ENCODE measurements at places on chromosomes 2 and 18.
A peak's percentile ranks its signal among the peaks of the same experiment; 100 is the strongest.

GRCh38 chr2:140011287-140011686, 1231.1 kb upstream of the NXPH2 start:
- no peak for DNase-seq

- DNase-seq, result no peak
Measured at GRCh38 chr2:19158211-19158610, 200.2 kb downstream of the OSR1 start.

GRCh38 chr2:67130531-67131256, 266.4 kb upstream of the ETAA1 start:
- DNase-seq, result no peak

DNA sequence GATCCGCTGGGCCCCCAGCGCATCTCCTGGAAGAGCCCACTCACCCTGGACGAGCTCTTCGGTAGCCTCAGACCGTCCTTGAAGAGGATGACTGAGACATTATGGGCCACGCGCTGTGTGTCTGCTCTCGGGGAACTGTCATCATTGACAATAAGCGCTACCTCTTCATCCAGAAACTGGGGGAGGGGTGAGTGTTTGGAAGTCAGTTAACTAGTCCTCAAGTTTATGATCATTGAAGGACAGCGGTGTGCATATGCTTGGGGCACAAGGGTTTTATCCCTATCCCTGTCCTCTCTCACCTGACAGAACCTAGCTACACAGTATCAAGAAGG, 586 bp downstream of the STK16 start:
- no peak for DNase-seq

DNA sequence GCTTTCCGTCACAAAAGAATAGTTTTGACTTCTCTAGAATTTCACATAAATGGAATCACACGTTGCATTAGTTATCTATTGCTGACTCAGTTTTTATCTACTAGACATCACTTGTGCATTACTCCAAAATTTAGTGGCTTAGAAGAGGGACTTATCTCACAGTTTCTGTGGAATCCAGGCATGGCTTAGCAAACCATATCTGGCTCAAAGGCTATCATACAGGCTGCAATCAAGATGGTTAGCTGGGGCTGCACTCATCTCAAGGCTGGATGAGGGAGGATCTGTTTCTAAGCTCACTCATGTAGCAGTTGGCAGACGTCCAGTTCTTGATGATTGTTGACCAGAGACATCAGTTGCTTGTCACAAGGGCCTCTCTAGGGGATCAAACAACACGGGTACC, 6.6 kb upstream of the DSC3 start:
- DNase-seq, result no peak

DNA sequence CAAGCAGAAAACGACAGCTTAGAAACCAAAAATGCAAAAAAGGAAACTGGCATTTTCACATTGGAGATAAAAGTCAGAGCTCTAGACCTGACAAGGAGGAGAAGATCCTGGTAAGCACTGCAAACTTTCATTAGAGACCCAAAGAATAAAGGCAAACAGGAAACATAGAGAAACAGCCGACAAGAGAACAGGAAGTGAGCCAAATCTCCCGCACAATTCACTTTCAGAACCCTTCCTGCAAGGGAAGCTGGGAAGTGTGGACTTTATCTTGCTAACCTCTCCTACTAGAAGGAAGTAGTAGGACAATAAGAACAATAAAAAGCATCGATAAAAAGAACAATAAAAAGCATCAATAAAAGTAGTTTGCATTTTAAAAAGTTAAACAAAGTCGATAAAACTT, 417.8 kb upstream of the SPHKAP start:
- DNase-seq, result no peak

DNA sequence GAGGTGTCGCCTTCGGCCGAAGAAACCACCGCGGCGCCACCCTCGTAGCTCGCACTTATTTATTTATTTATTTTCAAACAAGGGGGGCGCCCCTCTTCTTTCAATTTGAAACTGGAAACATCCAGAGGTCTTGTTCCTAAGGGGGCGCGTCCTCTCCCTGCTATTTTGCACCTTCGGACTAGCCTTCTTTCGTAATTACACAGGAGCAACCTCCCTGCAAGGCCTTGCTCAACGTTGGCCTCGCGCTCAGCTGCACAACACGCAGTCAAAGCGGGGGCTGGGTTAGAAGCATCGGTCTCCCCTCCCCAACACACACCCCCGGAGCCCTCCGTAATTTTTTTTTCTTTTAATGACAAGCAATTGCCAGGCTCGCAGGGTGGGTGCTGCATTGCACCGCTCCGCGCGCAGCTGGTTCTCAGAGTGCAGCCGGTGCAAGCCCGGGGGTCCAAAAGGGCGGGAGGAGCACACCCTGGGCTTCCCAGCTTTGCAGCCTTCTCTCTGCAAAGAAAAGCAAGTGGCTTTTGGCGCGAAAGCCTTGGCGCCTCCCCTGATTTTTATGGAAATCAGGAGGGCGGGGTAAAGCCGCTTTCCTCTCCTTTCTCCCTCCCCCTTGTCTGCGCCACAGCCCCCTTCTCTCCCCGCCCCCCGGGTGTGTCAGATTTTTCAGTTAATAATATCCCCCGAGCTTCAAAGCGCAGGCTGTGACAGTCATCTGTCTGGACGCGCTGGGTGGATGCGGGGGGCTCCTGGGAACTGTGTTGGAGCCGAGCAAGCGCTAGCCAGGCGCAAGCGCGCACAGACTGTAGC, at the start of gene MYCN:
Gene MYCN (plus strand): TSS at position 697 of the 807 bp plus-strand sequence. CDS start 1,515 bp downstream, outside the sequence.
- DNase-seq, result peak; percentile 92

DNA sequence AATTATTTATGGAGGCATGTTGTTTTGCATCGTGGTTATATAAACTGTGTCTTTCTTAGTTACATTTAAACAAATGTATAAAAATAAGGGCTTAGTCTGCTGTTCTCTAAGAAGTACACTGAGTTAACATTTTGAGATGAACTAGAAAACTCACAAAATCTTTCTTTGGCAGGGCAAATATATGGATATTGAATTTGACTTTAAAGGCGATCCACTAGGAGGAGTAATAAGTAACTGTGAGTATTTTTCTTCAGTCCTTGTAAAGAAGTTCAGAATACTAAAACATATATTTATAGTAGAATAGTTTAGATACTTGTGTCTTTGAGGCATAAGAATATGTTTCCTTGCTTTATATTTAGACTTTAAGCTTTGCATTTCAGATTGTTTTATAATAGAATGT, 104.8 kb downstream of the MYO1B start:
- no peak for DNase-seq

GRCh38 chr2:44016282-44016681, 20.5 kb upstream of the LRPPRC start:
- DNase-seq, result peak; percentile 51

DNA sequence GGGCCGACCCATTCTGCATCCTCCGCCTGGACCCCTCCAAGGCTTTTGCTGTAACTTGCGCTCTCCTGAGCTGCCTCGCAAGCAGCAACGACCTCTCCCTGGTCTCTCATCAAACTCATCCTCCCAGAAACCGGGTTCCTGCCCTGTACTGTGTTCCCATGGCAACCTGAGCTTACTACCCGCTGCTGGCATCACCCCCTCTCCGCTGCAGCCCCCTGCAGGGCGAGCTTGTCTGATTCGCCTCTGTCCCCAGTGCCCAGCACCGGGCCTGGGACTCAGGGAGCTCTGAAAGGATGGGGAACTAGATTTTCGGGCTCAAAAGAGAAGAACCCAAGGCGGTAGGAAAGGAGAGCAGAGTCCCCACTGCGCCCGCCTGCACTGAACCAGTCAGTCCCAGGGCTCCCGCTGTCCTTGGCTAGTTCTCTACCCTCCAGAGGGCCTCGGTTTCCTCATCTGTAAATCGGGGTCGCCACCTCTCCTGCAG, 463 bp downstream of the HS1BP3 start:
- DNase-seq, result peak; percentile 88

DNA sequence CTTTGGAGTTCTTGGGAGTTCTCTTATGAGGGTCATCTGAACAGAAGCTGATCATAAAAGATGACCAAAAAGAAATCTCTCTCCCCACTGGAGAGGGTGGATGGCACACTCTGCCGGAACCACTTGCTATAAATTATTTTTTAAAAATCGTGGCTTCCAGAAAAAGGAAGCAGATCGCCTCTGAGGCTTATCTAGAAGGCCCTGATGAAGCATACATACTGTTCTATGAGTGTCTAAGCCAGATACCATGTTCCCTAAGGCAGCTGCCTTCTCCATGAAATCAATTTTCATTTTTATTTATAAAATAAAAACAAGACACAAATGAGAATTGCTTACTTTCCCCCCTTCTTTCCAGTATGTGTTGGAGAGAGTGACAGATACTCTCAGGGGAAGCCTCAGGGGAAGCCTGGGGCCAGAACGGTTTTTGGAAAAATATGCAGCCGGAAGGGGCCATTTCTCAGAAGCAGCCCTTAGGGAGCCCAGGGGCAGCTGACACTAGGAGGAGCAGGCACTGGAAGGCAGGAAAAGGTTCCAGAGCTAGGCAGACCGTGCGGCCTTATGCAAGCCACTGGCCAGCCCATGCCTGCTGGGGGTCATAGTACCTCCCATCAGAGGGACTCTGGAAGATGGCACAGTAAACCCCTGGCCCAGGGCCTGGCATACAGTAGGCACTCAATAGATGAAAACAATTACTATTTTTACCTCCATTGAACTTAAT, 130.6 kb downstream of the CABLES1 start:
- no peak for DNase-seq

- DNase-seq, result no peak
Measured at GRCh38 chr2:23661276-23662050, 265.5 kb downstream of the ATAD2B start.

- no peak for DNase-seq
Measured at GRCh38 chr2:168926621-168927386, 25.7 kb downstream of the G6PC2 start.

GRCh38 chr2:235614176-235614860, 120.5 kb downstream of the AGAP1 start:
- no peak for DNase-seq

GRCh38 chr2:29123617-29124349, 8.6 kb downstream of the CLIP4 start:
- DNase-seq, result no peak

- no peak for DNase-seq
Measured at GRCh38 chr18:35029770-35030169, 11.4 kb upstream of the MAPRE2 start.

DNA sequence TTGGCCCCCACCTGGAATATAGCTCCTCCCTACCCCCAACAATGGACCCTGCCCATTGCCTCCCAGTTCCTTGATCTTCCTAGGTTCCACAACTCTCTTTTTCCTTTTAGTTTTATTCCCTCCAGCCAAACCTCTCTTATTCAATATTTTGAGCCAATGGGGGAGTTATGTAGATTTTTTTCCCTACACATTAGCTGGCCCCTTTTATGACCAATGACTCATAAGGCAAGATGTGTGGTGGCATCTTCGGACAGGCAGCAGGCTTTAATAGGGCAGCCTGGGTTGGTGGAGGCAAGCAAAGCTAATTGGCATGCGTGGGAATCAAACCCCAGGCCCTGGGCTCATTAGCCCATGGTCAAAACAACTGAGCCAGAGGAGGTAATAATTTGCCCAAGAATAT, 9.2 kb downstream of the GRP start:
- DNase-seq, result no peak

DNA sequence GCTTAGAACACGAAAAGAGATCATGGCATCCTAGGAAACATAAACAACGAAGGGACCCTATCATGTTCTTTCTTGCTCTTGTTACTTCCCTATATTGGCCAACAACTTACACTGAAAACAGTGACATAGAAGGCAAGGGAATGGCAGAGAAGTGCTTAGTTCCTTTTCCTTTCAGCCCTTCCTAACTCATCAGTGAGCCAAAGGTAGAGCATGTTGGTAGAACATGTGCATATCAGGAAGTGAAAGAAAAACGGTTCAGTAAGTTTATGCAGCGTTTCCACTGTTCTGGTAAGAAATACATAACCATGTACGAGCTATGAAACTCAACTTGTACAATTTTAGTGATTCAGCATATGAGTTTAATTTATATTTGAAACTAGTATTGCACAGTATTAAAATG, 21.7 kb downstream of the AKAIN1 start:
- DNase-seq, result no peak

- DNase-seq, result no peak
Measured at GRCh38 chr18:58977801-58978200, 113.1 kb downstream of the ZNF532 start.

DNA sequence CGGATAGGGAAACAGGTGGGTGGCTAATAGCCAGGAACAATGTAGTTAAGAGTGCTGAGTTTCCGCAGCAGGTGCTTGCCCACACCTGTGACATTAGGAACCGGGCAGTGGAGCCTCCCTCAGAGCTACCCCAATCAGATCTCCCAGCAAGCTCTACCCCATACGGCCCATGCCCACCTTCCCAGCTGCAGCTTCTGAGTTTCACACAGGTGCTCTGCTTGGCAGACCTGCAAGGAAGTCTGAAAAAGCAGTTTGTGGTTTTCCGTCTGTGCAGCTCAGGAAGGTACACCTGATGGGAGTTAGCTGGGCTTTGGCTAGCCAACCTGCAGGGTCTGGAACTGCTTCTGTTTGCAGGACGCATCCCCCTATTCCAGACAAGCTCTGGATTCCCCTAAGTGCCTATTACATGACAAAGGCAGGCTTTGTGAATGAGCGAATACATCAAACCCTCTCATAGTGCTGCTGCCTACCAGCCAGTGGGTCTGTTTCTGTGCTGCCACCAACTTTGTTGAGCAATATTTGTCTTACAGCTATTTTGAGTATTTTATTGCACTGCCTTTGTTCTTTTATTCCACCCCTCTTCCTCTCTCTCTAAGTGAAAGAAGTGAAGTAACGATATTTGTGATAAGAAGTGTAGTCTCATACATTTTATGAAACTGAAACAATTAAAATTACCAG, 24.7 kb upstream of the CEP68 start:
- DNase-seq, result peak; percentile 59

GRCh38 chr2:223972656-223973102, 15.4 kb downstream of the MRPL44 start:
- no peak for DNase-seq

DNA sequence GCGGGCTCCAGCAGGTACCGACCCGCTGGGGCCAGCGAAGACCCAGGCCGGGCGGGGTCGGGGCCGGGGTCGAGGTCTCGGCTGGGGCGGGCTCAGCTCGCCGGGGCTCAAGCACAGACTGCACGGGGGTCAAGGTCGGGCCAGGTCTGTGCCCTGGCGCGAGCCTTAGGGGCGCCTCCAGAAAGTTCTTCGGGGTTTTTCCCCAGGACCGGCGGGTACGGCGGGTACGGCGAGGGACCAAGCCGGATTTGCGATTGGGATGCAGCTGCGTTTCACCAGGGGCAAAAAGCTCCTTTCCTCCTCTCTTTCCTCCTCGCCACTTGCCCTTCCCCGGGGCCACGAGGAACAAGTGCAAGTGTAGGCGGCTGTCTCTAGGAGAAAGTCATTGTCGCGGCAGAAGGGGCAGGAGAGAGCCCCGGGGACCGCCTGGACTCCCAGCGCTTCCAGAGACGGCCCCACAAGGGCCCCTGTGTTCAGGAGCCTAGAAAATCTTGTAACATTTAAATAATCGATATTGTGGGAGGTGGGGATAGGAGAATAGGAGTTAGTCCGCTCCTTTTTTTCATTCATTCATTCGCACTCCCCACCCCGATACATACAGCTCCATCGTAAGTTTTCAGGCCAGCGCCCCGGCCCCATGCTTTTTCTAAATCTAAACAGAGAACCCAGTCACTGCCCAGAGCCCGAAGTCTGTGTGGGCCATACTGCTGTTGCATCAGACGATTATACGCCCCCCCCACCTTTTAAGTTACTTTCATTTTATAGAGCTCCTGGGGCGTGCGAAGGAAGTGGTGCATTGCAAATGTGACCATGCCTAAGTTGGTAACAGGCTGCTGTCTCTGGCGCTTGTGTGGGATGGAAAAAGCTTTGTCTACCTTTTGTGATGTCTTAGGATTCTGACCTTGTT, 679 bp downstream of the PMAIP1 start:
- DNase-seq, result peak; percentile 66

- peak; percentile 83 for DNase-seq
Measured at GRCh38 chr18:13159579-13159978, 59.0 kb upstream of the LDLRAD4 start.

All from H7 (cell line).